ENCODE measurements at places on chromosomes 4 and X.

DNA sequence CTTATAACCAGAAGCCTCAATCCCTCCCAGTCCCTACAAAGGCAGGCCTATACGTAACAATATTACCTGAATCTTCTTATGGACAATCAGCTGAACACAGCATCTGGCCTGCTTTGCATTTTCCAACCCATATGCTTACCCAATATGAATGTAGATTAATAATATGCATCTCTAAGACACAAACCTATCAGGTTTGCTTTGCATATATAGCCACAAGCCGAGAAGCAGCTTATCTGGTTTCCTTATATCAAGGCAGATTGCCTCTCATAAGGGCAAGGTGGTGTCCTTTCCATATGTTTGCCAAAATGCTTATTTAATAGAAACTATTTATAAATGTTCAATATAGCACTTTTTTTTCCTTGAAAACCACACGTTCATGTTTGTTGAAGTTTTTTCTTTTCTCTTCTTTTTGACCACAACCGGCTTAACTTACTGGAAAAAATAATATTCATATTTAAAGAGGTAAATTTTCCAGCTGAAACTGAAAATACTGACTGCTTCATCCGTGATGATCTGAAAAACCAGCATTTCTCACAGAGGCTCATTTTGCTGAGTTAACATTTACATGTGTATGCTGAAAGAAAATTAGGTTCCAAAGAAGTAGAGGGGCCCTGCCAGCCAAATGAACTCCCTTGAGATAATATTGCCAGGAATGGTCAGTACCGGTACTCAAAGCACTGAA, 3.8 kb downstream of the IL21 start:
- no peak for DNase-seq

DNA sequence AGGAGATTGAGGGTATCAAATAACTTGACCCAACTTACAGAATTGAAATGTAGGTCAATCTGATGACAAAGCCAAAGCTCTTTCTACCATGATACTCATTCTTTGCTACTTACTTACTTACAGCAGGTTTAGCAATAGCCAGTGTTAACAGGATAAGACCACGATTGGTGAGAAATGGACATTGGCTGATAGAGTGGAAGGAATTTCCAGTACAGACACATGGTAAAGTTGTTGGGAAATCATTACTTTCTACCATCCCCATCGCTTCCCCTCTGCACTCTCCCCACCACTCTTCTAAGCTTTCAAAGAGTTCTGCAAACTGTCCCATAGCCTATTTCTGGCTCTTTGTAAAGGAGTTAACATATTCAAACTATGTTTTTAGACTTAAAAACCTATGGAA, 119.7 kb downstream of the CHRNA9 start:
- no peak for DNase-seq

GRCh38 chr4:53376900-53377299, 541 bp upstream of the FIP1L1 start:
- no peak for DNase-seq

- no peak for DNase-seq
These were observed 78.7 kb upstream of the ZNF518B start for GRCh38 chr4:10535912-10536311.

GRCh38 chrX:25754399-25754798, 383.7 kb upstream of the MAGEB18 start:
- DNase-seq = no peak

DNA sequence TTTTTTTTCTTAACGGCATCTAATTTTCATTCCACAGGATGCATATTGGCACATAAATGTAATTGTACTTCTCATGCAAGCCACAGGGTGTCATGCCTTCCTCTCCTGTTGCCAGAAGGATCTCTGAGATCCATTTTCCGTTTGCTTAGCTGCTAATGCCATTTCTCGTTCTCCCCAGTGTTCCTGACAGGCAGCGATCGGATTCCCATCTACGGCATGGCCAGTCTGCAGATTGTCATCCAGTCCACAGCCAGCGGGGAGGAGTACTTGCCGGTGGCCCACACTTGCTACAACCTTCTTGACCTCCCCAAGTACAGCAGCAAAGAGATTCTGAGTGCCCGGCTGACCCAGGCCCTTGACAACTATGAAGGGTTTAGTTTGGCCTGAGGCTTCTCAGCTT, 8.9 kb upstream of the NAP1L5 start:
- no peak for DNase-seq

- peak; percentile 47 for DNase-seq
These were observed 2.1 kb downstream of the ELOVL6 start for GRCh38 chr4:110196206-110196870.

GRCh38 chr4:40875507-40876150, 125.9 kb downstream of the NSUN7 start:
- no peak for DNase-seq

DNA sequence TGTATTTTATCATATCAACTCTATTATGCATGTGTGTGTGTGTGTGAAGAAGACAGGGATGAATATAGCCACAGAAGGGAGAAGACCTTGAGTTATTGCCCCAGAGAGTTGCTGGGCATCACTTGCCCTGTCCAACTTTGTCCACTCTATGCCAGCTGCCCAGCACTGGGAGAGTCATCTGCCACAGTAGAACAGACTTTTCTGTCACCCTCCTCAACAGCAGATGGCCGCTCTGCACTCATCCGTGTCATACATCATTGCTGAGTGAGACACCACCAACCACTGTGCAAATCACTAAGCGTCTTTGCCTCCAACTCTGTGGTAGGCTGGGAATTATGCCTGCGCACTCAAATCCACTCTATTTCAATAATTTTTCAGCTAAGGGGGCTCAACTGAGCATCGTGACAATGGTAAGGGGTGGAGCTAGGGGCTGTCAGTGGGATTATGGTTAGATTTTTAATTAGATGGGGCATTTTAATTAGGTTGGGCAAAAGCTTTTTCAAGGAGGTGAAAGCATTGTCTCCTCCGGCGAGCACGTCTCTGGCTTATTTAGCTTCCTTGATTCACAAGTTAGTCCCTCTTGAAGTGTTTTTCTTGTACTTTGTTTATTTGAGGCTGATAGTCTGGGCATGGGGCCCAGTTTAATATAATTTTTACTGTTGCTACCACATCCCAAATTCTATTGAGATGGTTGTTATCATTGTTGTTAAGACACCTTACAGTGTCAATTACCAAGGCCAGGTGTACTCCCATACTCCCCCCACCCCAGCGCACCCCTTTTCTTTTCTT, 100.1 kb upstream of the KLF3 start:
- no peak for DNase-seq

GRCh38 chr4:154877110-154877760, 96.2 kb downstream of the RBM46 start:
- DNase-seq = no peak
